ENCODE measurements at places on chromosomes 11 and 22. TPM values are rescaled to one million over a fixed set of nuclear protein-coding genes. Genes with fewer than 3 reads are reported as not detected.

CYTH4 gene
- total RNA-seq = 197 TPM

HBG1 gene
- total RNA-seq = not detected

GLB1L2 gene
- 0.94 TPM for total RNA-seq

CCDC73 gene
- total RNA-seq = 0.46 TPM

SMC1B gene
- not detected for total RNA-seq

KCNQ1OT1 gene
- total RNA-seq = 1.9 TPM

ANGPTL5 gene
- total RNA-seq = not detected

KRTAP5-8 gene
- 0.63 TPM for total RNA-seq

ADAMTS15 gene
- total RNA-seq = 6.9 TPM

MUC6 gene
- not detected for total RNA-seq

Measured in spleen (tissue), 13 donors.